ENCODE measurements at places on chromosomes 2 and 18.

DNA sequence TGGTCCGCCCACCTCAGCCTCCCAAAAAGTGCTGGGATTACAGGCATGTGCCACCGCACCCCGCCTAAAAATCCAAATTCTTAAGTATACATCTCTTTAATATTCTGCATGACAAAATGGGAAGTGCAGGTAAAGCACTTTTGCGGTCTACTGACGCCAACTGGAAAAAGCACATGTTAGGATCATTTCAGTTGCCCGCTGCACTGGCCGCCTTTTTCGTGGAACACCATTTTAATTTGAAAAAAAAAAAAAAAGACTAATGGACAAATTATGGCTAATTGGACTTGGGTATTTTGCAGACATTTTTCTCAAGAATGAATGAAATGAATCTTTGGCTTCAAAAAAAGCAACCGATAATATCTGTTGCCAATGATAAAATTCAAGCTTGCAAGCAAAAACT, 129.3 kb upstream of the GPC1 start:
- no peak for DNase-seq

- DNase-seq, result no peak
These were observed 448.9 kb downstream of the NBAS start for GRCh38 chr2:15112216-15112615.

GRCh38 chr2:45759310-45759851, 107.9 kb downstream of the PRKCE start:
- no peak for DNase-seq

DNA sequence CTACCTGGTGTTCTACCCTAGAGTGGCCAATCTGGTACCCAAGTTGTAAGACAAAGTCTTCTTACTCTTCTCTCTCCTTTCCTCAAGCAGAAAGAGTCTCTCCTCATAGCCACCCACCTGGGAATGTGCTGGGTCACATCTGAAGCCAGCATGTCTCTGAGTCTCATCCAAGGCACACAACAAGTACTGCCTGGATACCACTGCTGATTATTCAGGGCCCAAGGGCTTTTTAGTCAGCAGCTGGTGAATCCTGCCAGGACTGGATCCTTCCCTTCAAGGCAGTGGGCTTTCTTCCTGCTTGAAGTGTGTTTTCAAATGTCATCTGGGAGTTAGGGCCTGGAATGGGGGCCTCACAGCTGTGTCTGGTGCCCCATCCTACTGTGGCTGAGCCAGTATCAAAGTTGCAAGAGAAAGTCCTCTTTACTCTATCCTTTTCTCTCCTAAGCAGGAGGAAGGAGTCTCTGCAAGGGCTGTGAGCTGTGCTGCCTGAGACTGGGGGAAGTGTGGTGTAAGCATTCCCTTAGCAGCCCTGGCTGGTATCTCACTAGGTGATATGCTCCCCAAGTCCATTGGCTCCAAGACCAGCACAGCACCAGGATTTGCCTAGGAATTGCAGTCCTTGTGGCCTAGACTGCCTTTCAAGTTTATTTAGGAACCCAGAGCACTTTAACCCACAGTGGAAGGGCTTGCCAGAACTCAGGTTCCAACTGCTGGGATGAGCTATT, 27.2 kb downstream of the OXER1 start:
- no peak for DNase-seq

GRCh38 chr2:189394525-189394924, 46.7 kb upstream of the WDR75 start:
- DNase-seq, result no peak

DNA sequence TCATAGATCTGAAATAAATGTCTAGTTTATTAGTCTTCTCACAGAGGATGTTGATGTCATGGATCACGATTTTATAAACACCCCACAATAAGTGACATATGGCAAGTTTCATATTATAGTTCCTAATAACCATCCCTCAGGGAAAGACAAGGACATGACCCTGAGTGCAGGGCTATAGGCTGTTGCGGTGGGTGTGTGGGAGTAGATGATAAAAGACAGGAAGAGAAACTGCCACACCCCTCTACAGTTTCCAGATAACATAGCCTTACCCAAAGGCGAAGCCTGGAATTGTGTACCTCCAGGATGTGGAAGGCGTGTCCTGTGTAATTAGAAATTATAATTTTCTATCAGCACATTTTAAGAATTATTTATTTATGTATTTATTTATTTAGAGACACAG, 2.4 kb upstream of the NEDD4L start:
- no peak for DNase-seq

- DNase-seq, result no peak
These were observed 186.6 kb downstream of the RAD51AP2 start for GRCh38 chr2:17331636-17332035.

- no peak for DNase-seq
These were observed 108.8 kb downstream of the NCK2 start for GRCh38 chr2:105853354-105854088.

DNA sequence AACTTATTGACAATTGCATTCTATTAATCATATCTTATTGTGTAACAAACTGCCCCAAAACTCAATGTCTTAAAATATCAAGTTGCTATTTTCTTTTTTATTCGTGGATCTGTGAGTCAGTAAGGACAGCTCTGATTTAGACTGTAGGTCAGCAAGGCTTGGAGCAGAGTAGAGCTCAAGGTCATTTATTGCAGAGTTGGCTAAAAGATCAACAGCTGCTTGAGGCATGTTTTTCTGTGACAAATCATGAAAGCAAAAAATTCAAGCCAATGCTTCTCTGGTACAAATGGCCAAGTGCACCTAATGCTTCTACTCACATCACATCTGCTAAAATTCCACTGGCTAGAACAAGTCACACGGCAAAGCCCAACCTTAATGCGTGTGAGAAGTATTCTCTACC, 497.7 kb upstream of the LRATD1 start:
- no peak for DNase-seq

- no peak for DNase-seq
These were observed 154.4 kb downstream of the PTPRM start for GRCh38 chr18:7721532-7721931.

DNA sequence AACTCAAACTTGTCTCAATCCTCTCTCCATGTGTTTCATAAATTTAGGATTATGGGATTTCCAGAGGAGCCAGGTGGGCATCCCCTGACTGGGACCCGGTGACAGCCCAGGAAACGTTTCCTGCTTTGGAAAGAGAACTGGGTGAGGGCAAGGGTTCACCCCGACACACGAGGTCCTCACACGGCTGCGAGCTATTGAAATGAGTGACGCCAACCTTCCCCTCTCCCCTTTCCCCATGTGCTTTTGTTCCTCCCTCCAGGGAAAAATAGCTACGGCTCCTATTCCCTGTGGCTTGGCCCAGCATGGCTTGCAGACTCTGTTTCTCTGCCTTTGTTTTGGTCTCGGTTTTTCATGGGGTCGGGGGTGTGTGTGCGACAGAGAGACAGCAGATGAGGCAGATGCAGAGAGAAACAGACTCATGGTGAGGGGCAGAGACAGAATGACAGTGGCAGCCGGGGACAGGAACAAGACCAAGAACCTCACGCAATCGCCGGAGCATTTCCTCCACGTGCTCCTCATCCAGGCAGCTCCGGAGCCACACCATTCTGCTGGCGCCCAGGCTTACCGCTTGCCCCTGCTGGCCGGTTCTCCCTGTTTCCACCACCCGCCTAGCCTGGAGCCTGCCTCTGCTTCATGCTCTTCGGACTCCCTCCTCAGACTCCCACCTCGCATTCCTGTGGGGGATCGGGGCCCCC, 238.5 kb downstream of the DYSF start:
- no peak for DNase-seq

- no peak for DNase-seq
These were observed 296.7 kb downstream of the MBD5 start for GRCh38 chr2:148317598-148317997.

DNA sequence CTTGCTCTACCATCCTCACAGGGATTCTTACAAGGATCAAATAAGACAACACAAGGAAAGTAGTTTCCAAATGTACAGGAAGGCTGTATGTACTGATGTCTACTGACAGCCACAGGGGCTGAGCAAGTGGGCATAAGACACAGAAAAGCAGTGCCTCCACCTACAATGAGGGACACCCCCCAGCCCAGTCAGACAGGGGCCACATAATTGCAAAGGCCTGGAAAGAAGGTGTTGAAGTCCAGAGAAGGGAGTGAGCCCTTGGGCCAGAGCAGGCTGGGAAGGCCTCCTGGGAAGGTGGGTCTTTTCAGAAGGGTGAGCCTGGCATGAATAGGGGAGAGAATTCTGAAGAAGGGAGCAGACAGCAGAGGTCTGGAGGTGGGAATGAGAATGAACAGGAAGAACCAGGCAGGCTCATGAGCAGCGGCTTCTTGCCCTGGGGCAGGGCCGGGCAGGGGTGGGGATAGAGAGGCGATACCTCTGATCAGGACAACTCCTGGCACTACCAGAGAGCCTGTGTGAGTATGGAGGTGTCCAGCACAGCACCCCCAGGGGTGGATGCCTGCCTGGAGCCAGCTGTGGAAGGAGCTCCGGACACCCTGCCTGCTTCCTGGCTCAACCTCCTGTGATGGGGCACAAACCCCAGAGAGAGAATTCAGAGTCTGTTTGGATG, 30.1 kb downstream of the HS1BP3 start:
- no peak for DNase-seq

- no peak for DNase-seq
These were observed 94.2 kb downstream of the NEB start for GRCh38 chr2:151640087-151640486.

DNA sequence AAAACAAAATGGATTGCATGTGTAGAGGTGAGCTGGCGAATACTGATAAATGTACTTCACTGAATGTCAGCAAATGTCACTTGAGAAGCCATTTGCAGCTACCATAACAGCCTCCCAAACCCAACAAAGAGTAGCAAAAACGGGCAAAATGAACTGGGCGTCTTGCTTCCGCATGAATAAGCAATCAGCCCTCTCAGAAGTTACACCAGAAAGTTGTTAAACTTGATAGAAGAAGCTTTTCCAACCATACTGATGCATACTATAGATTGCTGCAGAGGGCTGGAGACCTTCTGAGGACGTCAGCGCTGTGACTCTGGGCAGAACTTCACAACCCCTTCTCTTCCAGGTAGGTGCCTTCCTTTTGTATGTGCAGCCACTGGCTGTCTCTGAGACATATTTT, 18.7 kb upstream of the SIX3 start:
- no peak for DNase-seq
